ENCODE measurements at places on chromosomes 3 and 15.

DNA sequence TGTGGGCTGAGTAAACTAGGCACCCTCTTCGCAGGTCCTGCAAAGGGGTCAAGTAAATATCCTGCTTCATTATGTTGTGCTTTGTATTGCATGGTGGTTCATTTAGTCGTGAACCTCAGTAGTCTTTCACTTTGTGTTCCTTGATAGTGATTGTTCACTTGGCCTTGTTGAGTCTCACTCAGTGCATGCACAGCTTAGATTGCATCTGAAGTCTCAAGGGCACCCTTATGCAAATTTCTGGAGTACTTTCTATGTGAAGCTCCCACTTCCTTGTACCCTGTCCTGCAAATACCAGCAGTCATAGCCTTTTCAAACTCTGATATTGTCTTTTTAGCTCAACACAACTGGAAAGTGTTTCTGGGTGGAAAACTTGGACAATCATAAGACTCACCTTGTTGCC, 519.2 kb downstream of the NAALADL2 start:
- no peak for DNase-seq

GRCh38 chr15:82093774-82094211, 48.0 kb upstream of the MEX3B start:
- no peak for DNase-seq

- no peak for DNase-seq
Observed at GRCh38 chr15:95944661-95945255, 385.7 kb upstream of the NR2F2 start.

GRCh38 chr3:188827576-188827975, 344.2 kb upstream of the TPRG1 start:
- no peak for DNase-seq

- DNase-seq: no peak
Observed at GRCh38 chr15:101611580-101612299, 40.4 kb downstream of the TM2D3 start.

- no peak for DNase-seq
Observed at GRCh38 chr15:28078191-28078719, 20.9 kb downstream of the OCA2 start.

GRCh38 chr3:86990734-86991481, at the start of gene VGLL3:
TSS of gene VGLL3 (minus strand) at chr3:86991149. CDS start at chr3:86990743, 406 bp downstream.
- no peak for DNase-seq

- no peak for DNase-seq
Observed at GRCh38 chr15:65414841-65415621, 7.7 kb downstream of the IGDCC4 start.

- no peak for DNase-seq
Observed at GRCh38 chr3:17823036-17823435, 80.6 kb upstream of the TBC1D5 start.

DNA sequence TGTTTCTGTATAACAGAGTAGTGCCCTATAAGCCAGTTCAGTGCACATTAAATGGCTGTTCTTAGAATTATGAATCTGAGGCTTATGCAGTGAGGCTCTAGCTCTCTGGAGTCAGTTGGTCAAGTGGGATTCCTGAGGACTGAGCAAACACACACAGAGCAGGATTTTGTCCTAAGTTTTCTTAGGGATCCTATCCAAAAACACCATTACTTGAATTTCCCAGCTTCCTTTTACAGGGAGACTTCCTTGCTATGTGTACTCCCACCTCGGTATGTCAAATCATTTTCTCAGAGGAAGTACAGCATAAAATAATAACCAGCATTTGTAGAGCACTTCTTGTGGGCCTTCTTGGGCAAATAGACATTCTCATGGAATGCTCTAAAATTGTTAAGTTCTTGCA, 63.1 kb upstream of the GOLGA6B start:
- DNase-seq: no peak

GRCh38 chr3:102536456-102536855, 101.6 kb downstream of the ZPLD1 start:
- DNase-seq: no peak

DNA sequence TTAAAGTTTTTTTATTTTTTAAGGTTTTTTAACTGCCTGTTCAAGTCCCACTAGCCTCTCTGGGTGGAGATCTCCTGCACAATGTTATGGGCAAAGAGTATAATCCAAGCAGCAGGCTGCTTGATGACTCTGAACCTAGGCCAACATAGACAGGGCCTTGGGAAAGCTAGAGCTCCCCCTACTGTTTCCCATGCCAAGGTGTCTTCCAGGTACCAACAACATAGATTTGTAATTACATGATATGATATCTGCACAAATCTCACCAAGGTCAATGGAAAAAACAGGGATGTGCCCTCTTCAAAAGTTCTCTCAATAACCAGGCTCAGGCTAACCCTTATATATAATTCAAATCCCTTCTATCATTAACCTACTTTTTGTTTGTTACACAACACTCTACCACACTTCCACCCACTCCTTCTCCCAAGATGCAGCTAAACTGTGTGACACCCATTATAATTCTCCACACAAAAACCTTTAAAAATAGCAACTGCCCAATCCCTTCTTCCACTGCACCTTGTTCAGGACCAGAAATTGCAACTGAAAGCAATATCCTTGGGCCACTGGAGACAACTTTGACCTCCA, 43.8 kb downstream of the RBM15B start:
- DNase-seq: peak; percentile 72

DNA sequence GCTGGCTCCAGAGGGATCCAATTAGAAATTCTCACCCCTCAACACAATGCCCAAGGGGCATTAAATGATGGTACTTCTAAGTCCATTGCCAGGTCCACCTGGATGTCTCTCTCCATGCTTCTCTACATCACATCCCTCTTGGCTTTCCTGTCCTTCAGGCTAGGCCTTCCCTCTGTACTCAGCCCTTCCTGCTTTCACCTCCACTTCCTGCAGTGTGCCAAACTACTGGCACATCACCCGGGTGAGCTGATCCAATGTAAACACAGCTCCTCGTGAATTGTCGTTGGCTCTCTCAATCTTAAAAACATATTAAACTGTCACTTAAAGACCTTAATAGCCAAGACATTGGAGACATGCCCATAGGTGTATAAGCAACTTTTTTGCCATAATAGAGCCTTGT, 4.0 kb downstream of the LMCD1 start:
- no peak for DNase-seq

DNA sequence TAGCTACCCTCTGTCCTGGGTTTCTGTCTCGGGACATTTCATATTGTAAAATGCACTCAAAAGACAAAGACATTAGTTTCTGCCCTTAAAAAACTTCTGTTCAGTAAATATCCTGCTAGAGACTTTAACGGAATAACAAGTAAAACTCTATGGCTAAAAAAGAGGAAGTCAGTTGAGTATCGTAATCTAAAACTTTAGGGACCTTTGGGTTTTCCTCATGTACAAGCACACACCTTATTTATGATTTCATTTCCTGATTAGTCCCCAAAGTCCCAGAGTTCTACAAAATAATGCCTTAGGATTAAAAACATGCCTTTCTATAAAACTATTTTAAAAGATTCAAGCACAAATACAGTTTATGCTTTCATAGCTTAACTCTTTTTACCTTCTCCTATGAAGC, 585.9 kb downstream of the UNC13C start:
- DNase-seq: no peak

- no peak for DNase-seq
Observed at GRCh38 chr3:177574222-177574856, 377.1 kb upstream of the TBL1XR1 start.

DNA sequence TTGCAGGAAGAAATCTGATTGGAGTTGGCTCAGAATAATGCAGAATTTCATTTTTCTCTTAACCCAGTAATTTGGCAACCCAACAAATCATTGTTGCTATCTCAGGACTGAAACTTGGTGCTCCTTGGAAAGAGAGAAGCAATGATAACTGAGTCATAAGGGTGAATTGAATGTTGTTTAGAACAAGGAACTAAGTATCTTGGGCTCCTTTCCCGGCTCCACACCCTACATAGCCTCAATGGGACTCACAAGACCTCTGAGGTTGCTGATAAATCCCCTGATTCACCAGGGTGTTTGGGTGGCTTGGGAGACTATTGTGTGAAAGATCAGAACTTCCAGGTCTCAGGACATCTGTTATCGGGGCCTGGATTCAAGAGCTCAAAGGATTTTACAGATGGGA, 7.8 kb upstream of the RAB8B start:
- DNase-seq: no peak

DNA sequence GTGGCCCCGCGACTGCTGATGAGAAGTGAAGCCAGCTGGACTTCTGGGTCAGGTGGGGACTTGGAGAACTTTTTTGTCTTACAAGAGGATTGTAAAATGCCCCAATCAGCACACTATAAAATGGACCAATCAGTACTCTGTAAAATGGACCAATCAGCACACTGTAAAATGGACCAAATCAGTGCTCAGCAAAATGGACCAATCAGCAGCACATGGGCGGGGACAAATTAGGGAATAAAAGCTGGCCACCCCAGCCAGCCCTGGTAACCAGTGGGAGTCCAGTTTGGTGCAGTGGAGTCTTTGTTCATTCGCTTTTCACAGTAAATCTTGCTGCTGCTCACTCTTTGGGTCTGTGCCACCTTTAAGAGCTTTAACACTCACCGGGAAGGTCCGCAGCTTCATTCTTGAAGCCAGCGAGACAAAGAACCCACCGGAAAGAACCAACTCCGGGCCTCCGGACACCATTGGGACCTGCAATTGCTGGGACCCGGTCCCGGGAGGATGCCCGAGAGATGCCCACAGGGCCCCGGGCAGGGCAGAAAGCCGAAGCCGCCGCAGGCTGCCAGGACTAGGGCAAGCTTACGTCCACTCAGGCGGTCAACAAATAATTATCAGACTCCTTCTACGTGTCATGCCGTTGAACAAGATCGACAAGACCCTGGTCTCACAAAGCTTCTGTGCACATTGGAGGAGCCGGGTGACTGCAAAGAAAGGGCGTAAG, 8.3 kb upstream of the NR2E3 start:
- DNase-seq: no peak

DNA sequence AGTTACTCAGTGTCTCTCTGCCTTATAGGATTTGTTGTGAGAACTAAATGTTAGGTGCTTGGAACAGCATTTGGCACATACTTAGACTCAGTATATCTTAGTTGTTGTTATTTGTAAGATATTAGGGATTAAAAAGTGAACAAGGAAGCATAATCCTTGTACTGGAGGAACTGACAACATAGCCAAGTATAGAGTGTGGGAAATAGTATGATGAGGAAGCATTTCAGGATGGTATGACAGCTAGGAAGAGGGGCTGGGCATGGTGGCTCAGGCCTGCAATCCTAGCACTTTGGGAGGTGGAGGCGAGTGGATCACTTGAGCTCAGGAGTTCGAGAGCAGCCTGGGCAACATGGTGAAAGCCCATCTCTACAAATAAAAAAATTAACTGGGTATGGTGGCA, 16.6 kb upstream of the GCNT3 start:
- DNase-seq: no peak

DNA sequence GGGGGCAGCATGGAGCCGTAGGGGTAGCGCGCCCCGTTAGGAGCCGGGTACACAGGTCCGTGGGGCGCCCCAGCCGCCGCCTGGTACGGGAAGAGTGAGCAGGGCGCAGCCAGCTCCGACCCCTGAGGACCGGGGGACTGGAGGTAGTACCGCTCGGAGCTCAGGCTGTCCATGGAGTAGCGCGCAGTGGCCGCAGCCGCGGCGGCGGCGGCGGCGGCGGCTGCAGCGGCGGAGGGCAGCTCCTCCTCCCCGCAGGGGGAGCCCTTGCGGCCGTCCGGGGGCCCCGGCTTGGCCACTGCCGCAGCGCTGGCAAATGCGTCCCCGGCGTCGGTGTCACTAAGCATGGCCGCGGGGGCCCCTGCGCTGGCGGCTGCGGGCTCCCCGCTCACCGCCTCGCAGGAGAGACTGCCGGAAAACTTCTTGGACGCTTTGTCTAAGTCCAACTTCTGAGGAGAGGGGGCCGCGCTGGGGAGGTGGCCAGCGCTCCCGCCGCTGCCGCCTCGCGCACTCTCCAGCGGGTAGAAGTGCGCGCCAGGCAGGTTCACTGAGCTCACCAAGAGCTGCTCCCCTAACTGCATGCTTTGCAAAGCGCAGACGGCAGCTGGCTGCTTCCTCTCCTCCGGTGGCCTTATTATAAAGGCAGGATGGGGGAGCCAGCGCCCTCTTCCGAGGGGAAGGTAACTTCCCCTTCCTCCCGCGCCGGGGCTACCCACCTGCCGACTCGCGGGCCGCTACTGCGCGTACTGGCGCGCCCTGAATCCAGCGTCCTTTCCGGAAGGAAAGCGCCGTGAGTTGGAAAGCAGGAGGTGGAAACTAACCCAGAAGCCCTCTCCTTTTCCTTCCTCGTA, at the start of gene EOMES:
Gene EOMES, minus strand, starts transcription at position 607 of the 848 bp plus-strand sequence. Its CDS starts 29 bp downstream, at position 578.
- no peak for DNase-seq

- DNase-seq: no peak
Observed at GRCh38 chr3:78048698-78049097, 1008.8 kb downstream of the ROBO2 start.

- no peak for DNase-seq
Observed at GRCh38 chr15:47616876-47617275, 100.4 kb upstream of the SEMA6D start.

- DNase-seq: no peak
Observed at GRCh38 chr3:43865351-43865750, 174.6 kb downstream of the ABHD5 start.

- peak; percentile 63 for DNase-seq
Observed at GRCh38 chr3:51942603-51943450, 664 bp downstream of the PARP3 start.

GRCh38 chr3:72306800-72307341, 521.9 kb upstream of the PROK2 start:
- no peak for DNase-seq

DNA sequence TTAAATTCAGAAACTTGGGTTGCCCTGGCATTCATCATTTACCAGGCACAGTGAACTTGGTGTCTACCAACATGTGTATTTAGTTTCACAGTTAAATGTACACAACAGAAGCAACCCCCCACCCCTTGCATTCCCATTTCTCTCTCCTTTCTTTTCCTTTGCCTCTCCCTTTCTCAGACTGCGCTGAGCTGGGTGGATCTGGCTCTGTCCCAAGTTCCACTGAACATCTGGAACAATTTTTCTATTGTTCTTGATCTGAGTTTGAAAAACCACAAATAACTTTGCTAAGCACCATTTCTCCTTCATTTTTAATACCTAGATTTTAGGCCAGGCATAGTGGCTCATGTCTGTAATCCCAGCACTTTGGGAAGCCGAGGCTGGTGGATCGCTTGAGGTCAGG, 242.2 kb downstream of the ABHD5 start:
- DNase-seq: no peak

GRCh38 chr15:93707751-93708150, 523.6 kb upstream of the MCTP2 start:
- DNase-seq: no peak

DNA sequence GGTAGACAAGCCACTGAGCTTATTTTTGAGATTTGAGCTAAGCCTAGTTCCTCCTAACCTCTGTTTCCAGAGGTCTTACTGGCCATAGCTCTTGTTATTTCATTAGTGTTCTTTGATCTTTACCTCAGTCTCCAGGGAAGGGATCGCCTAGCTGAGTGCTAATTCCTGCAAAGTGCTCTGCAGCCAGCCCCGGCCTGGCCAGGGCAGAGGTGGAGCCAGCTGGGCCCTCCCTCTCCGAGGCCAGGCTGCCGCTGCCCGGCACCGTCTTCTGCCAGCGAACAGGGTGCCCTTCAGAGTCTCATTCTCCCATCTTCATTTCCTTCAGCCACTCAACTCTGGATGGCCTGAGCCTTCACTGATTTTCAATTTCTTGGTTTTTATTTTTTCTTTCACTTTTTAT, 19.7 kb downstream of the FAN1 start:
- DNase-seq: no peak
